ENCODE measurements at places on chromosomes 5 and 9.

DNA sequence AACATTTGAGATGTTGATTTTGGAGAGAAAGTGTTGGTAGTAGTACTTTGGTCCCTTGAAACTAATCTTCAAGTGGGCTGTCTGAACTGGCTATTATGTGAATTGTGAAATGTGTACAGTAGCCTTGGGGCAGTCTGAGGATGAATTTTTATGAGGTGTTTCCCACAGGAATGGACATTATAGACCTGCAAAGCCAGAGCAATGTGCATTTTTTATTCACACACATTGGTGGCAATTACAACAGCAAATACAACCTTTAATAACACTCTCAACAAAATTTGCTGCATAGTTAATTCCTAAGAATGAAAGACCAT, 147.0 kb downstream of the PAM start:
- no peak for DNase-seq

- DNase-seq, result no peak
Measured at GRCh38 chr9:129007035-129007765, 20.9 kb downstream of the SH3GLB2 start.

- DNase-seq, result peak; percentile 79
Measured at GRCh38 chr9:116152941-116153764, 438 bp upstream of the PAPPA start.

DNA sequence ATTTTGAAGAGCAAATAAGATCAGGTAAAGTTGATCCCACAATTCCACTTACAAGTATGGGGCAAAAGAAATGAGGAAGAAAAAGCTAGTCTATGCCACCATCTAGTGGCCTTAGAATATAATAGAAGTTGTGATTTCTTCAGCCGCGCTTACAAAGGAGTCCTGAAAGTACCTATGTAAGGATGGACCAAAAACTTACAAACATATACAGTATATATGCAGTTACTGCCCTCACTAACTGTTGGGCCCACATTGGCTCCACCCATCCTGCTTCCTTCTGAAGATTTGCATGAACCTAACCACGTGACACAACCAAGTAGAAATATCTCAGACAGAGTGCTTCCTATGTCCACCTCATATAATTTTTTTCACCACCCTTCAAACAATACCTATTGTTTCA, 11.7 kb upstream of the OR13D1 start:
- peak; percentile 56 for DNase-seq

DNA sequence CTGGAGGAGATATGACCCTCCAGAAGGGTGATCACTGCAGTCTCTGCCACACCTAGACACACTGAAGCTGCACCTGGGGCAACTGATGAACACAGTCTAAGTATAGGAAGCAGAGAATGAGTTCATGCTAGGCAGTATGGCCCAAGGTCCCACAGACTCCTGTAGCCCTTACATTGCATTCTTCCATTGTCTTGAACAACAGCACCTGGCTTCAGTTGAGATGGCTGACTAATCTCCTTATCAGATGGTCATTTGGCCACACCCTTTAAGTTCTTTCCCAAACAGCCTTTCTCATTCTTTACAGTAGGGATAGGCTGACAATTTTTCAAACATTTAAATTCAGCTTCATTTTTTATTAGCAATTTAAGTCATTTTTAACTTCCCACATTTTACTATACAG, 23.1 kb downstream of the CENPK start:
- DNase-seq, result peak; percentile 11

DNA sequence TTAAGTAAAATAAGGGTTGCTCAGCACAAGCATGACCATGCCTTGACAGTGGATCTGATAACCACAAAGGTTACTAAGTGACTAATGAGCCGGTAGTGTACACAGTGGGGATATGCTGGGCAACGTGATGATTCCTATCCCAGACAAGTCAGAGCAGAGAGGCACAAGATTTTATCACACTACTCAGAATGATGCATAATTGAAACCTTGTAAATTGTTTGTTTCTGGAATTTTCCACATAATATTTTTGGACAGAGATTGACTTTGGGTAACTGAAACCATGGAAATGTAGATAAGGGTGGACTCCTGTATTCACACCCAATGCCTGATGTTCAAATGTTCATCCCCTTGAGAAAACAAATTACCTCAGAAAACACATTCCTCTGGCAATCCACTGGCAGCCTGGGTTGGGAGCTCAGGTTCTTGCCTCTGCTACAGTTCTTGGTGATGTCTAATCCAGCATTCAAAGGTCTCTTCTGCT, 16.2 kb upstream of the ERAP1 start:
- peak; percentile 85 for DNase-seq

GRCh38 chr9:137685035-137685740, 66.4 kb downstream of the EHMT1 start:
- peak; percentile 44 for DNase-seq

- peak; percentile 32 for DNase-seq
Measured at GRCh38 chr9:137168904-137169856, 671 bp downstream of the LRRC26 start.

GRCh38 chr9:93256878-93257807, 73.2 kb downstream of the WNK2 start:
- DNase-seq, result no peak

DNA sequence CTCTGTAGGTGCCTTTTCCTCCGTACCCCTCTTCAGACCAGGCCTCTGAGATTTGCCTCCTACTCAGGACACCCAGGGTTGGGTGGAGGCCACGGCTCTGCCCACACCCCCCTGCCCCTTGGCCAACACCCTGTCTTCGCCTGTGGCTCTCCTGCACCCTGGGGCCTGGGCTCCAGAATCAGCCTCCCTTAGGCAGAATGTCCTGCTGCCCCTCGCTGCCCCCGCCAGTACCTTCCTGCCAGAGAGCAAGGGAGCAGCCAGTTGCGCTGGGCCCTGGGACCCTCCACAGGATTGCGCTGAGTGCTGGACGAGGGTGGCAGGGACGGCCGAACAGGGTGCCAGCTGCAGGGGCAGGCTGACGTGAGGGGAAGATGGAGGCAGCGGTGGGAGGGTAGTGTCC, 53.5 kb downstream of the COL5A1 start:
- DNase-seq, result no peak

DNA sequence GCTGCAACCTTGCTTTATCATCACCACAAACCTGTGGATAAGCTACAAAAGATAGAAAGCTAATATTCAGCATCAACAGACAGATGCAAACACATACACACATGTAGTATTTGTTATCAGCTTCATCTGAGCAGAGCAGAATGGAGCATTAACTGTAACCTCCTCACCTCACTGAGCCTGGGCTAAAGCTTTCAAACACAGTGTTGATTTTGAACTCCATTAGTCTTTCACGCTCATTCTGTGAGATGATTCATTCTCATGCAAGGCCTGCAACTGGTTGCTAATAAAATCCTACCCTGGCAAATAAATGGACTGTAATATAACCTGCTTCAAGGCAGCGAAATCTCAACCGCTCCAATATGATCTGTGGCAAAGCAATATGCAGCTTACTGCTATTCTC, 1360.6 kb upstream of the ACO1 start:
- DNase-seq, result no peak

GRCh38 chr9:92094655-92095054, 20.6 kb downstream of the SPTLC1 start:
- no peak for DNase-seq

DNA sequence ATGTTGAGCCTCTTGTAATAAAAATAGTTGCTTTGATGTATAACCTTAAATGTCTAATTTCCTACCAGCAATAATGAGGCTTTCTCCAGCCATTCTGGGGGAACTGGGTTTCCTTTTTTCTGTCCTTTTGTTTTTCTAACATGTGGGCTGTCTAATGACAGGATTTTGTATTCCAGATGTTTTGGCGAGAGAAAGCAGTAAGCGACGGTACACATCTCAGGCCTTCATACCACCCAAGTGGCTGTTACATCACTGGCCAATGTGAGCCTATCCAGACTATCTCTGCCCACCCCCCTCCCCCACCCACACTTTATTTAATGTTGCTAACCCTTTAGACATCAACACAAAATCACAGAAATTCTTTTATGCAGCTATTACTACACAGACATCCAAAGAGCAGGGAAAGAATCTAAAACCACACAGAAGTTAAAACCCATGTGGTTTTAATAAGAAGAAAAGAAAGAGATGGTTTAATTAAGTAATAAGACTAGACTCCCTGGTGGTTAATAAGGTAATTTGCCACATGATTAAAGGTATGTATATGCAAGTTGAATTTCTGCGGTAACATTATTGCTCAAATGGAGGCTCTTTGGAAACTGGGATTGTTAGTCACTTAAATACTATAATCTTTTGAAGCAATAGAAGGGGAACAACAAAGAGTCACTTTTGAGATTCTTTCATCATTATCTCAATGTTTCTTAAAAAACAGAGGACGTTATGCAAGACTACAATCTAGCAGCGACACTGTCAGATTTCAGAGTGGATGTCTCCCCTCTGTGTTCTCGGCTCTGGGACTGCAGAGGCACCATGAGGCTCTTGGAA, 365.1 kb downstream of the ENC1 start:
- peak; percentile 82 for DNase-seq
